ENCODE measurements at places on chromosomes 6 and 20.

- DNase-seq, result no peak
Observed at GRCh38 chr6:127564761-127565160, 12.2 kb upstream of the C6orf58 start.

DNA sequence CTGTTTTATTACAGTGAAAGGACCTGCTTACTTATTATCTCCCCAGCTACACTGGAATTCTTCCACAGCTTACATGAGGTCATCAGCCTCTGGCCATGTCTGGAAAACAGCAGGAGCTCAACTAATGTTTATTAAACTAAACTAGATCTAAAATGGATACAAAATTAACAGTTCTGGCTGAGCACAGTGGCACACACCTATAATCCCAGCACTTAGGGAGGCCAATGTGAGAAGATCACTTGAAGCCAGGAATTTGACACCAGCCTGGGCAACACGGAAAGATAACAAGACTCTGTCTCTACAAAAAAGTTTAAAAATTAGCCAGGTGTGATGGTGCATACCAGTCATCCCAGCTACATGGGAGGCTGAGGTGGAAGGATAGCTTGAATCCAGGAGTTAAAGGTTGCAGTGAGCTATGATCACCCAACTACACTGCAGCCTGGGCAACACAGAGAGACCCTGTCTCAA lies 220.8 kb upstream of the MARCKS start:
- no peak for DNase-seq

DNA sequence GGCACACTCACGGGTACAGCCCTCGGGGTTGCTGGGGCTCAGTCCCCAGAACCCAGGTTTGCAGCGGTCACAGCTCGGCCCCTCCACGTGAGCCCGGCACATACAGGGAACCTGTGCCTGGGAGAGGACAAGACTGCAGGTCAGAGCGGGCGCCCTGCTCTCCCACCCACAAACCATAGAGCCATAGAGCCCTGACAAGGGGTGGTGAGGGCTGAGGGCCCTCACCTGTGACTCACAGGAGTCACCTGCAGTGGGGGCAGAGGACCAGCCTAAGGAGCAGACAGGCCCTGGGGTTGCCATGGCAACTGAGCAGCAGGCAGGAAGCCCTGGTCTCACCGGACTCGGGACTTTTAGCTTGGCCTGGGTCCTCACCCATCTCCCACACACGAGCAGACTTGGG lies 30.8 kb downstream of the LAMA5 start:
- DNase-seq, result no peak

DNA sequence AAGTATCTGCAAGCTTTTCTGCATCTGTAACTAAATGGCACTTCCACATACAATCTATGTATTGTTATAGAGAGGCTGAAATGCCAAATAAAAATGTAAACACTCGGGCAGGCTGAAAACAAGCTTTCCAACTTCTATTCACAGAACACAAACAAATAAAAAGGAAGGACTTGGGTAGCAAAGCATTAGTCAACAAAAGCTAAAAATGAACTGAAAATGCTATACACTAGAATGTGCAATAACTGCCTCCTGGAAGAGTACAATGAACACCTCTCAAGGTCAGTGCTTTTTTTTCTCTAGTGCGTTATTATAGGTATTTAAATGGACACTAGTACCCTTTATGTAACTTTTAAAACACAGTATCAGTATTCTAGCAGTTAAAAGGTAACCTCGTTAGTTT lies 31.4 kb downstream of the STK38 start:
- no peak for DNase-seq

- DNase-seq, result no peak
Observed at GRCh38 chr20:61744691-61745396, 320.8 kb downstream of the TAF4 start.

DNA sequence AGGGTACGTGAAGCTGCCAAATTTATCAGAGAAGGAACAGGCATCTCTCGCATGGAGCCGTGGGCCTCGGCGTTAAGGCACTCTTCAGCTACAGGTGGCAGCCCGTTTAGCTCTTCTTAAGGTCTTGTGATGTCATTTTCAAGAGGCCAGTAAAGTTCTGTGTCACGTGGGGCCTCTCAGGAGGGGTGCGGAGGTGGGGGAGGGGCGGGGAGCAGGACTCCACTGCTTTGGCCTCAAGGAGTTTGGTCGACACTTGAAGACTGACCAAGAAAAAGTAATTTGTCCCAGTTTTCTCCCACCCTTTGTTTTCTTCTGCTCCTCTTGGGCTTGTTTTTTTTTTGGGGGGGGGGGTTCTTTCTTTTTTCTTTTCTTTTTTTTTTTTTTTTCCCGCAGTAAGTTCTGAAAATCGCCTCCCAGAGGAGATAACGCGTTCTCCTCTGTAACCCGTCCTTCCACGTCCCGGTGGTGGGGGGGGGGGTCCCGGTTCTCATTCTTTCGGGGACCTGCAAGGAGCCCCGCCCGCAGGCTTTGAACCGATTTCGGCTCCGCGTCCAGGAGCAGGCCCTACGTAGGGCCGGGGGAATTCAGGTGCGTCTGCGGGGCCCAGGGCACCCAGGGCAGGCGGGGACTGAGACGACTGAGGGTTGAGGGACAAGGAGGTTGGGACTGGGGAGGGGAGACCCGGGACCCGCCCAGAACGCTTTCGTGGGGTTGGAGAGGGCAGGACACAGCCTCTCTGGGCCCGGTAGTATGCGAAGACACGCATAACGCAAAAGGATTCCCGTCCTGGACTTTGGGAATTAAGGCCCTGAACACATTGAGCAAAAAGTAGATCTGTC lies 26.0 kb downstream of the GPX6 start:
- DNase-seq, result no peak

DNA sequence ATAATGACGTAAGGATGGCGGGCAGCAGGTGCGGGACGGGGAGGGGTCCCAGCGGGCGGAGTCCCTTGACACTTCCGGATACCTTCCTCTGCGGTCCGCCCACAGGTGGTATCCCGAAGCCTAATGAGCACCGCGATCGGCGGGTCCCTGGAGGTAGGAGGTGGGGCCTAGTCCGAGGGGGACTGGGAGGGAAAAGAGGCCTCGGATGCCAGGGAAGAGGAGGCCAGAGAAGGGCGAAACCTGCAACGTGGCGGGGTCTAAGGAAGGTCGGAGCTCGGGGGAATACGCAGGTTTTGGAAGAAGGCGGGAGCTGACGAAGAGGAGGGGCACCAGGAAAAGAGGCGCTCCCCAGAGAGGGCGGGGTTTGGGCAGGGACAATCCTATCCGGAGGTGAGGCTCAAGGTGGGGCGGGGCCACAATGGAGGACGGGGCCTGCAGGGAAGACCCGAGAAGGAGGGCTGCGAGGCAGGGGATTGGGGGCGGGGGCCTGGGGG lies 3.7 kb downstream of the PRSS16 start:
- no peak for DNase-seq

- DNase-seq, result peak; percentile 61
Observed at GRCh38 chr20:53949319-53949839, 121.0 kb downstream of the BCAS1 start.

- no peak for DNase-seq
Observed at GRCh38 chr6:125714441-125715090, 34.9 kb upstream of the HEY2 start.

GRCh38 chr6:166714187-166714510 lies 87.1 kb upstream of the RPS6KA2 start:
- no peak for DNase-seq

GRCh38 chr6:136546331-136546730 lies 3.9 kb downstream of the MAP7 start:
- no peak for DNase-seq

GRCh38 chr20:17874271-17875105 lies 94.1 kb downstream of the SNX5 start:
- DNase-seq, result no peak

GRCh38 chr6:6657085-6657819 lies 68.7 kb downstream of the LY86 start:
- no peak for DNase-seq

DNA sequence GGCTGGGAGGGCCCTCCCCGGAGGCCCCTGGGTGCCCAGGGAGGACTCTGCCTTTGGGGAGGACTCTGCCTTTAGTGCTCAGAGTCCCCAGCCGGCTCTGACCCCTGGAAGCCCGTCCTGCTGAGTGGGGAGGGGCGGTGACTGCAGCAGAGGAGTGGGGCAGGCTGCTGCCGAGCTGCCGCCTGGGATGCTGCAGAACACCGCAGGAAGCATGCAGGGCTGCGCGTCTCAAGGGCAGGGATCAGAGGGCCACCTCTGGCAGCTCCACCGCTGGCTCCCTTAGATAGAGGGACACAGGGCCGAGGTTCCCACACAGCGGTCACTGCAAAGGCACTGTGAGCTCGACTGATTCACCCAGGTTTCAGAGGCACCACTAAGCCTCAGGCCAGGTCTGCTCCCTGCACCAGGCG lies 82.2 kb upstream of the GATA5 start:
- no peak for DNase-seq

DNA sequence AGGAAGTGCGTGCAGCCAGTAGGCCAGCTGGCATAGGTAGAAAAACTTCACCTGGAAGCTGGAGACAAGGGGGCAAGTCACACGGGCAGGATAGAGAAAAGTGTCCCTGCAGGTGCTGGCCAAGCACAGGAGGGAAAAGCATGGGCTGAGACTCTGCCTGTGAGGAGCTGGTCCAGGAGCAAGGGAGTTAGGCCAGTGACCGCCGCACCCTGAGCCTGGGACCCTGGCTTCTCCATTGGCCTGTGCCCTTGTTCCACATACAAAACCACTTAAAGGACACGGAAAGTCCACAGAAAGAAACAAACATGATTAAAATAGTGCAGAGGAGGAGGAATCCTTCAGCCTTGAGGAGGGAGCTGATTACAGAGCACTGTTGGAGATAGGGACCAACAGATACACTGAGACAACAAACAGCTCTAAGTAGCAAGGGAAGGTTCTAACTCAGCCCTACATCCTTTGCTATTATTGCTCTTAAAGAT lies 68.6 kb downstream of the TRAM2 start:
- no peak for DNase-seq

- DNase-seq, result no peak
Observed at GRCh38 chr6:151044465-151045441, 179.3 kb downstream of the MTHFD1L start.

DNA sequence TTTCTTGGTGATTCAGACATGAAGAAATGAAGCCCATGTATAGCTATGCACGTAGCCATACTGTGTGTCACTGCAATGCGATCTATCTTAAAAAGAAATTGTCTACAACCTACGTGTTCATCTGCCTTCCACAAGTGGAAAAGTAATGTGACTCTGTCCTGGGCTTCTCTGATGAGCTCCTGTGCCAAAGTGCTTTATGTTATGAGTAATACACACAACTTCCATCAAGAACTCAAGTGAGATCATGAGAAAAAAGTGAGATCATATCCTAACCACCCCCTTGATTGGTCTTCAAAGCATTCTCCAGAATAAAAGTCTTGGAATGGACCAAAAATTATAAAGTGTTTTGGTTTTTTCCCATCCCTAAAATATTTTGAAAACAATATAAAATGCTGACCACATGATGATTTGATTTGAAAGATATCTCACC lies 114.3 kb downstream of the DST start:
- no peak for DNase-seq

DNA sequence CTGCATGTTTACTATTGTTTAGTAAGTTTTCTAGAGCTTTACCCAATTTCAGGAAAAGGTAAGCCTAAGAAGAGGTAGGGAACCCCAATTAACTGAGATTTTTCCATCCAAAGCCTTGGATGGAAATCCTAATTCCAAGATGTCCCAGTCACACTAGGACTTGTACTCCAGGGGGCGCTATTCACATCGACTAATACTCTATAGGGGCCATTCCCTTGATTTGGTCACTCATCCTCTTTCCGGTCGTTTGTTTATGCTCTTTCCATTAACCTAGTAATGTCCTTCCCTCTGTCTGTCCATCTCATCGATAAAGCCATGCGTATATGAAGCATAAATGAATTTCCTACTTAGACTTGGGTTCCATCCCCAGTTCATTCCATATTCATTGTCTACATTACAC lies 80.8 kb upstream of the FUCA2 start:
- DNase-seq, result no peak

DNA sequence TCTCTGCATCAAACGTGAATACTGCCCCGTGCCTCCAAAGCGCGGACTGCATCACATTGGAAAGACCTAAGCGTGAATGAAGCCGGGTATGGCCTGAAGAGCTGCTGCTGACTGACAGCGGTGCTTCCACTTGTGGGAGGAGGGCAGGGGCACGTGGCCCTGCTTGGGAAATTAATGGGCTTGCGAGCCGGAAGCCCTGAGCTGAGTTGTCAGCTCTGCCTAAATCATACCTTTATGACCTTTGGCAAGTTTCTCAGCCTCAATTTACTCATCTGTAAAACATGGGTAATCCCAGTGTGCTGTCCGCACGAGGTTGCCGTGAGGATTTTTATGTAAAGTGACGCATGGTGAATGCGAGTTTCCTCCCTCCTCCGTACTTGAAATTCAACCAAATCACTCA lies 67.0 kb upstream of the FOXQ1 start:
- no peak for DNase-seq

- no peak for DNase-seq
Observed at GRCh38 chr6:113649880-113650609, 207.1 kb upstream of the MARCKS start.

DNA sequence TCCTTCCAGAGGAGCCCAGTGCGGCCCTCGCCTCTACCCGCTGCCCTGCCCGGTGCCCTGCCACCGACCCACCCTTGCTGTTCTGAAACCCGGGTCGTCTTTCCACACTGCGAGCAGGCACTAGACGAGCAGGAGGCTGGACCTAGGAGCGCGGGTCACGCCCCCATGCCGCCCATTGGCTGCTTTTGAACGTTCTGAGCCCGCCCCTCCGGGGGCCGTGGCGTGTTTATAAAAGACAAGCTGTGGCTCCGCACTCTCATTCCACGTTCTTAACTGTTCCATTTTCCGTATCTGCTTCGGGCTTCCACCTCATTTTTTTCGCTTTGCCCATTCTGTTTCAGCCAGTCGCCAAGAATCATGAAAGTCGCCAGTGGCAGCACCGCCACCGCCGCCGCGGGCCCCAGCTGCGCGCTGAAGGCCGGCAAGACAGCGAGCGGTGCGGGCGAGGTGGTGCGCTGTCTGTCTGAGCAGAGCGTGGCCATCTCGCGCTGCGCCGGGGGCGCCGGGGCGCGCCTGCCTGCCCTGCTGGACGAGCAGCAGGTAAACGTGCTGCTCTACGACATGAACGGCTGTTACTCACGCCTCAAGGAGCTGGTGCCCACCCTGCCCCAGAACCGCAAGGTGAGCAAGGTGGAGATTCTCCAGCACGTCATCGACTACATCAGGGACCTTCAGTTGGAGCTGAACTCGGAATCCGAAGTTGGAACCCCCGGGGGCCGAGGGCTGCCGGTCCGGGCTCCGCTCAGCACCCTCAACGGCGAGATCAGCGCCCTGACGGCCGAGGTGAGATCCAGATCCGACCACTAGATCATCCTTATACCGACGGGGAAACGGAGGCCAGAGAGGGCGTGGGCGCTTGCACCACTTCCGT lies at the start of gene ID1:
Gene ID1 (plus strand): TSS at position 259 of the 871 bp plus-strand sequence. CDS start 99 bp downstream, at position 358.
- peak; percentile 74 for DNase-seq

- no peak for DNase-seq
Observed at GRCh38 chr6:15614277-15614676, 48.6 kb downstream of the DTNBP1 start.

- no peak for DNase-seq
Observed at GRCh38 chr20:54044156-54044555, 26.2 kb downstream of the BCAS1 start.

DNA sequence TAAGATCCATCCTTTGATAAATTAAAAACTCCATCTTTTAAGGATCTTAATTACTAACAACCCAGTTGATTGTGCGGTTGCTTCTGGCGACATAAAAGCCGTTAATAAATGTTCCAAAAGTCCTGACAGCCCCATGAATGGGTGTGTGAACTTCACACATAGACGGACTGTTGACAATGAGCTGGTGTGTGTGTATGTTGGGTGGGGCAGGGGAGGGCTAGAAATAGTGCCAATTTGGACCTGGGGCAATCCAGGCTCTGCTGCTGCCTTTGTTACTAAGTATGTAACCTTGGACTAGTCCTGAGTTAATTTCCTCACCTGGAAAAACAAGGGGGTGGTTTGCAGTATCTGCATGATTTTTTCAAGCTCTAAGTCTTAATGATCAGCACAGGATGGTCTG lies 4.2 kb downstream of the MAS1 start:
- DNase-seq, result no peak
